Stimulated activated CD4-positive, alpha-beta T cell treated with anti-CD3 and anti-CD28 coated beads, TNF-alpha, amount 100 ng/mL, for 24 hours (primary cell): ENCODE measurements at places on chromosomes 11 and 22.

DNA sequence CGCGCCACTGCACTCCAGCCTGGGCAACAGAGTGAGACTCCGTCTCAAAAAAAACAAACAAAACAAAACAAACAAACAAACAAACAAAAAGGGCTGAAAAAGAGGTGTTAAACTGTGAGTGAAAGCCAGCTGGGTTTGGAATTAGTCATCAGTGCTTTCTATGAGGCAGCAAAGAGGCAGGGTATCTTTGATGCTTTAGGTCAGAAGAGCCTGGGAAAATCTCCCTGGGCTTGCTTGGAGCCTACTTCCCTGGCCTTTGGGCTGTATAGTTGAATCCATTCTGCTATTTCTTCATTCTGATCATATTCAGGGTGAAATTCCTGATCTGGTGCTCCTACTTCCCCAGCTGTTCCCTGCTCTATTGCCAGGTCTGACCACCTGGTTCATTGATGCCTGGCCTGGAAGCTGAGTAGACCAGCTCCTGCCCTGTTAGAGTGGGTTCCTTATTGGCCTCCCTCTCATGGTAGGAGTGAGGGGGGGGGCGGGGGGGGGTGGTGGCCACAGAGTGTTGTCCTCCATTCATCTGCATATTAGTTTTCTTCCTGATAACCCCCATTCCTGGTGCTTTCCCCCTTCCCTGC, 65.6 kb downstream of the INSC start:
- no peak for DNase-seq

GRCh38 chr11:57493507-57494503, 21.7 kb downstream of the SLC43A1 start:
- DNase-seq: no peak

- no peak for DNase-seq
Observed at GRCh38 chr22:49815641-49816091, 12.0 kb downstream of the BRD1 start.

DNA sequence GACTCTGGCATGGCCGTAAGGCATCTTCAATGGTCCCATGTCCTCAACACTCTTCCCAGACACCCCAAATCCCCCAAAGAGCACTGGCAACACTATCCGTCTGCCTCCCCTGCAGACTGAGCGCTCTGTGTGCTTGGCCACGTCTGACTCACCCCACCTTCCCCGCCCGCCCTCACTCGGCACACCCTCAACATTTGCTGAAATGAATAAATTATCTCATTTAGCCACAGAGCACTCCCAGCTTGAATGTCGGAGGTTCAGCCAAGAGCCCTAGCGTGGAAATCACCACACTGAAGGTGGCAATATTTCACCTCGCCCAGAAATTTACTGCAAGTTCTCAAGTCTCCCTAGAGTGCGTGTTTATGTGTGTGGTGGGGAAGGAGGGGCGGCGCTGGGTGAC, 46.6 kb upstream of the TCF20 start:
- DNase-seq: peak; percentile 14

GRCh38 chr11:23314162-23314561, 453.9 kb upstream of the CCDC179 start:
- no peak for DNase-seq

GRCh38 chr11:36292311-36292722, 3.1 kb upstream of the COMMD9 start:
- DNase-seq: no peak

DNA sequence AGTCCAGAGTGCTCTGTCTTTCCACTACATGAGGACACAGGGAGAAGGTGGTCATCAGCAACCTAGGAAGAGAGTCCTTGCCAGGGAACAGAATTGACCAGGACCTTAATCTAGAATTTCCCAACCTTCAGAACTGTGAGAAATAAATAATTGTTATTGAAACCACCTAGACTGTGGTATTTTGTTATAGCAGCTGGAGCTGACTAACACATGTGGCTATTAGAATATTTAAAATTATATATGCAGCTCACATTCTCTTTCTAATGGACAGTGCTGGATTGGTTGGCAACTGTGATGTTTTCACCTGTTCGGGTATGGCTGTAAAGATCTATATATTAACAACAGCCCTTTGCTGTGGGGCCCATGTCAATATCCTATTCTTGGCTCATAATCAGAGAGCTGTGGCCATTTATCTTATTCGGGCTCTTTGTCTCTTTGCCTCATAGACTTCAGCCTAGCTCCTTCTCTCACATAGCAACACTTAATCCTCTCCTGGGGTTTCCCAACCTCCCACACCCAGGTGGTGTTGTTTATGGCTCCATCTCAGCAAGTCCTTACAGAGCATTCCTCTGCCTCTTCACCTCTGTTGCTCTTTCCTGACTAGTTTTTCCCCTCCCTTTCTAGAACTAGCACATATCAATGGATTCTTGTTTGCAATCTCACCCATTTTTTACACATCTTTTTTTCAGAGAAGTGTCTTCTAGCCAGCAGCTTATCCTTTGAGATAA, 46.4 kb upstream of the AMOTL1 start:
- DNase-seq: no peak

- no peak for DNase-seq
Observed at GRCh38 chr11:833114-833791, 501 bp downstream of the CD151 start.

DNA sequence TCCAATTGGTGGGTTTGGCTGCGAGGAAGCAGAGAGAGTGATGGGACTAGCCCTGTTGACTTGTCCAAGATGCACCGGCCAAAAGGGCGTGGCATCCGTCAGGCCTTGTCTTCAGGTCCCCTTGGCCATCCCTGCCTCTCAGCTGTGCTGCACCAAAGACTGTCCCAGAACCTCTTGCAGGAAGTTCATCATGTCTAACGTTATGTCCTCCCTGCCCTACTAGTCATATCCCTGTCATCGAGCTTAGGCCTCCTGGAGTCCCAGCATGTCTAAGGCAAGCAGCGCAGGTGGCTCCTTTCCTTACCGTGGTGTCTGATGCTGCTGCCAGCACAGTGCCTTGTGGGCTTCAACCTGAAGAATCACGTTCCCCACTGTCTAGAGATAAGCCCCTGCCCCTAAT, 51.2 kb downstream of the NECTIN1 start:
- DNase-seq: no peak

GRCh38 chr22:28791841-28792490, 8.4 kb downstream of the XBP1 start:
- DNase-seq: no peak

DNA sequence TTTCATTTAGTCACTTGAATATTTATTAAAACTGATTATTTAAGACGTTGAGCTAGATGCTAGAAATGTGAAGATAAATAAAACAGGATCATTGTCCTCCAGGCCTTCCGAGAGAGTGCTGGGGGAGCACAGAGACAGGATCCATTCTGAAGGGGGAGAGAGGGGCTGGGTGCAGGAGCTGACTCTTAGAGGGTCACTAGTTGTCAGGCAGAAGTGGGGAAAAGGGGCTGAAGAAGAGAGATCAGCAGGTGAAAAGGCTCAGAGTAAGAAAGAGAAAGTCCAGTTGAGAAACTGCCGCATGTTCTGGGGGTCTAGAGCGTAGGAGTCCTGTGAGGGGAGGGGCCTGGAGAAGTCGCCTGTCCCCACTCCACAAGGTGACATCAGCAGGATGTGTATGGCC, 206.2 kb upstream of the SNX19 start:
- DNase-seq: no peak

DNA sequence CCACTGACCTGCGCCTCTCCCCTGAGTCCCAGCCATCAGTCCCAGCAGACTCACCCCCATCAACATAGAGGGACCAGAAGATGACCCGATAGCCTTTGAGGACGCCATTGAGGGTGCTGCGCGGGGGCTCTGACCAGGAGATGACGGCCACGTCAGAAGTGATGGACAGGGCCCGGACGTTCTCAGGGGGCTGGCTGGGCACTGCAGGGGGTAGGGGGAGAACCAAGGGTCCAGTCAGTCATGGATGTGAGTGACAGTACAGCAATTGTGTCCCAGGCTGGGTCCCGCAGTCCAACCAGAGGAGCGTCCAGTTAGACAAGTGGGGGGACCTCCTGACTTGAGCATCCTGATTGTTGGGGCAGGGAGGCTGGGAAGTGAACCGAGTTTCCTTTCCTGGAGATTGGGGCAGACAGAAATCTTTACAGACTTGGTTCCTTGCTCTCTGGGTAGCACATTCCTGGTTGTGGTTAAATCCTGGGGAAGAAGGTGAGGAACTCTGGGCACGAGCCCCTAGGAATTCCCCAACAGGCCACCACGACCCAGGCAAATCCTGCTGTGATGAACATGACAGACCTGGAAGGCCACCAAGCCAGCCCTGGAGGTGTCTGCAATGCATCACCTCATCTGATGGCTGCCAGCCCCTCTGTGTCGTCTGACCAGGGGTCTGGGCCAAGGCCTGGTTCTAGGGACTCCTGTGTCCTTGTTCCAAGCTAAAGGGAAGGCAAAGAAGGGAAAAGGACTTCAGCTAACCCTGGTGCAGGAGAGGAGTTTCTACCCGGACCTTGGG, 133.9 kb downstream of the CEP164 start:
- no peak for DNase-seq

- no peak for DNase-seq
Observed at GRCh38 chr11:116446048-116446941, 326.5 kb downstream of the BUD13 start.

DNA sequence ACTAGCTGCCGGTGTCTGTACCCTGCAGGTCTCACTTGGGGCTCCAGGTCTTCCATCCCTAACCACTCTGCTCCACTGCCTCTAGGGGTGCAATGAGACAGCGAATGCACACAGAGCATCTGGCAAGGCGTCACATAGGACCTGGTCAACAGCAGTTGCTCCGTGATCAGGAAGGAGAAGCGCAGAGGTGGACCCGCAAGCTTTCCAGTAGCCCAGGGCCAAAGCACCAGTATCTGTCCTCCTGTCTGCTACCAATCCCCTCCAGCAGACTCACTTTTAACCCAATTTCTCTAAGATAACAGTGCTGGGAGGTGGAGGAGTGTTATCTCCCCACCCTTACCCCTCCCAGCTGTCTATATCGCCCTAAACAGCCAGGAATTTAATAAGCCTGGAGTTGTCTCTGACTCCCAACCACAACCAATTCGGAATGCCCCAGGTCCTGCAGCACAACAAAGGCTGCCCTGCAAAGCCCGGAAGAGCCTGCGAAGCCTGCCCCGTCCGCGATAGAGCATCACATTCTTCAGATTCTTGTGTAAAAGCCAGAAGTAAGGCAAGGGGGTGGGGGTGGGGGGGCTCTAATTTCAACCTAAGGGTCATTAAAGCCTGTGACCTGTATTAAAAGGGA, 19.3 kb downstream of the MYH9 start:
- DNase-seq: no peak

- DNase-seq: no peak
Observed at GRCh38 chr22:32042924-32043323, at the start of gene SLC5A1. Gene SLC5A1, plus strand, starts transcription at chr22:32043261. Its CDS starts 21 bp downstream, at chr22:32043282.

DNA sequence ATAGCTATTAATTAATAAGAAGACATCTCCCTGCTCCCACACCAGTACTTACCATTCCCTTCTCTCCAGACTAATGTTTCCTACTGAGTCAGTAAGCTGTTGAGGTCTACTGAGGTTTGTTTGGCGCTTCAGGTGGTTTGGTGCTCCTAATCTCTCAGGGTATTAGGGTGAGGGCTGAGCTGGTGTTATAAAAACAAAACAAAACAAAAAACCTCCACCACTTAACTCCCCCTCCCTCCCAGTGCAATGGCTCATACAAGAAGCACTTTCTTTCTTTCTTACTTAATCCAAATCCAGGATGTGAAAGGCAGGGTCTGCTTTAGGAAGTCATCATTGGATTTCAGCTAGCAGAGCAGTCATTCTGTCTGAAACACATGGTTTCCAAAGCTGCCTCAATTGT, 15.3 kb downstream of the CSTPP1 start:
- DNase-seq: no peak

GRCh38 chr11:120098503-120099020, 39.4 kb downstream of the TRIM29 start:
- DNase-seq: no peak

- no peak for DNase-seq
Observed at GRCh38 chr11:23555085-23555484, 694.8 kb upstream of the CCDC179 start.

- no peak for DNase-seq
Observed at GRCh38 chr11:47425611-47426010, 628 bp downstream of the PSMC3 start.

DNA sequence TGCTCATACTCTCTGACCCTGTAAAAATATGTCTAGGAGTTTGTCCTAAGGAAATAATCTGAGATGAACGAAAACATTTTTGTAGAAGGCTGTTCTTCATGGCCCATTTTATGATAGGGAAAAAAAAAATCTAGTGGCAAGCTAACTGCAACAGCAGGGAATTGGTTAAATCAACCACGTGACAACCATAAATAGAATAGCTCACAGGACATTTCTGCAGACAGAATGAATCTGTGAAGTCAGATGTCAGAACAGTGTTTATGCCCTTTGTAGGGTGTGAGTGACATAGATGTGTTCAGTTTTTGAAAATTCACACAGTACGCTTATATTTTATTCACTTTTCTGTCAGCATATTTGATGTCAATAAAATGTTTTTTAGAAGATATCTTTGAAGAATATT, 16.1 kb downstream of the ARHGAP1 start:
- no peak for DNase-seq

- DNase-seq: no peak
Observed at GRCh38 chr11:43547430-43547831, 133.1 kb upstream of the HSD17B12 start.

- DNase-seq: no peak
Observed at GRCh38 chr11:41309111-41309522, 150.3 kb downstream of the LRRC4C start.

DNA sequence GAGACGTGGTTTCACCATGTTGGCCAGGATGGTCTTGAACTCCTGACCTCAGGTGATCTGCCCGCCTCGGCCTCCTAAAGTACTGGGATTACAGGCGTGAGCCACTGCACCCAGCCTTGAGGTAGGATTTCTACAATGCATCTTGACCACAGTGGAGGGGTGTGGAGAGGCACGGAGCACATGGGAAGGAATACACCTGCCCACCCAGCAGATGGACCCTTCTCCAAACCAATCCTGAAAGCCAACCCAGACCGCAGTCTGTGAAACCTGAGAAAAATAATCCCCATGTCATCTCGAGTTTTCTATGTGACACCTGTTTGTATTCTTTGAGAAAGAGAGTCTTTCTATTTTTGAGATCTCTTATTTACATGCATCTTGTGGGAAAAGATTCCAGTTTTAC, 32.5 kb downstream of the LGR4 start:
- DNase-seq: no peak

GRCh38 chr11:31114442-31114841, 255.1 kb downstream of the DCDC1 start:
- DNase-seq: no peak

- DNase-seq: no peak
Observed at GRCh38 chr11:134951305-134951700, 539.3 kb upstream of the B3GAT1 start.

DNA sequence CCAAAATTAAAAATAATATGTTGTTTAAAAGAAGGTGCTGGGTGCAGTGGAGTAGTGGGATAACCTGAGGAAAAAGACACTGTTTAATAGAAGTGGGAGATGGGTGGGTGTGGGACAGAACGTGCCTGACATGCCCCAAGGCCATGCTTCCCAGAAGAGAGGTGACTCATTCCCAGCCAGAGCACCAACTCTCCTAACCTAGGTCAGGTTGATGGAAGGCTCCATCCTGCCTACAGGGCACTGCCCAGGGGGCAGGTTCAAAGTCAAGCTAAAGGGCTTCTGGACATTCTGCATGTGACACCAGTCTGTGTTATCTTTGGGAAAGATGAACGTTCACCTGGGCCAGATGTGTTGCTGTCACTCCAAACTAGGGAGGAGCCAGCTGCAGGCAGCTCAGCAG, 453.1 kb downstream of the SOX6 start:
- DNase-seq: no peak

- no peak for DNase-seq
Observed at GRCh38 chr22:50403701-50404101, 60.6 kb downstream of the PPP6R2 start.

GRCh38 chr11:34308913-34309585, 48.8 kb downstream of the ABTB2 start:
- no peak for DNase-seq

GRCh38 chr11:66728038-66728692, 851 bp downstream of the SPTBN2 start:
- DNase-seq: no peak
